ENCODE measurements at places on chromosomes 11 and 22.
A peak's percentile ranks its signal among the peaks of the same experiment; 100 is the strongest.

- peak; percentile 53 for DNase-seq
These were observed 14.6 kb upstream of the NAP1L4 start for GRCh38 chr11:3006505-3007260.

- DNase-seq: no peak
These were observed 103.2 kb downstream of the ZBTB16 start for GRCh38 chr11:114162719-114163123.

DNA sequence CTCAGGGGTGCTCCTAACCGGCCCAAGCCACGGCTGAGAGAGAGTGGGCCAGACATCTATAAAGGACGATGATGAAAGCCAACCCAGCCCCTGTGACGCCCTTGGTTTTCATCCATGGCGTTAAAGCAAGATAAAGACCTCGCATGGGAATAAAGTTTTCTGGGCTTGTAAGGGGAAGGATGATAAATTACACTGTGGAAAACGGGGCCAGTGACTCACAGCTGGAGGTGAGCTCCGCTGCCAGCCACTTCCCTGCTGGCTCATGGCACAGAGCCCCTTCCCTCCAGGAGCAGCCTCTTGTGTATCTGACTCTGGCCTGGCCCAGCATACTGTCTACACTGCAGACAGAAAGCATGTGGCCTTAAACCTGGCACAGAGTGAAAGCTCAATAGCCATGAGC, 503.2 kb upstream of the B3GAT1 start:
- no peak for DNase-seq

DNA sequence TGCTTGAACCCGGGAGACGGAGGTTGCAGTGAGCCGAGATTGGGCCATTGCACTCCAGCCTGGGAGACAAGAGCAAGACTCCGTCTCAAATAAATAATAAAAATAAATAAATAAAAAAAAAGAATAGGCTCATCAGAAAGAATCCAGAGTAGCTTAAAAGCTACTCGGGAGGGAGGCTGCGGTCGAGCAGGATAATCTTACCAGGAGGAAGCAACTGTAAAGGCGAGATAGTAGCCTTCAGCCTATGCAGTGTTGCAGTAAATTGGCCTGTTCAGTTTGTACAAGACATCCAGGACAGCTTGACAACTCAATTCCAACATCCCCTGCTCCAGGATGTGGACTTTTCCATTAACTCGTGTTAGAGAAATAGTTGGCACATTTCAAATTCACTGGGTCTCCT, 1164.7 kb downstream of the LRRC4C start:
- no peak for DNase-seq

DNA sequence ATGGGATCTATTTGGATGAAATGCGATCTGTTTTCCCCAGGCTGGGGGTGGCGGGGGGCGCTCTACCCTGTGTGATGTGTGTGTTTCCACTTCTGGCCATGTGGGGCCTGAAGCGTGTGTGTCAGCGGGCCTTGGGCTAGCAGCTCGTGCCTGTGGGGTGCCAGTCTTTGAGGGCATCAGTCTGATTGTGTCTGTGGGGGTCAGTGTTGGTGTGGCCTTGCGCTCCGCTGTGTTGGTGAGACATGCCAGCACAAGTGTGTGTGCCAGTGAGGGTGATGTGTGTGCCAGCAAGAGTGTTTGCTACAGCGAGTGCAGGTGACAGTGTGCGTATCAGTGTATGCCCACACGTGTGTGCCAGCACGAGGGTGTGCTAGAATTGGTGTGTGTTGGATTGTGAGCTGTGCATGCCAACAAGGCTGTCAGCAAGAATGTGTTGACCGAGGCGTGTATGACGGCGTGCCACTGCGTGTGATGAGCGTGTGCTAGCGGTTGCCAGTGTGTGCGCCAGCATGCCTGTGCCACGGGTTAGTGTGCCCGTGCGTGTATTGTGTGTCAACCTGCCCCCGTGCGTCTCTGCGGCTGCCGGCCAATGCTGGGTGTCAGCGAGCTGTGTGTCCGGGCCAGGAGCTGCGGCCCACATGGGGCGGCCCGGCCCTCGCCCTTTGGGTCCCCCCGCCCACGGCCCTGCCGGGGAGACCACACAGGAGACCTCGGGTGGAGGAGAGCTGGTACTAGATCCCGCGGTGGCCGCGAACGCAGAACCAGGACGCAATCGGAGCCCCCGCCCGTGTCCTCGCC, 519 bp downstream of the ARRB1 start:
- no peak for DNase-seq

DNA sequence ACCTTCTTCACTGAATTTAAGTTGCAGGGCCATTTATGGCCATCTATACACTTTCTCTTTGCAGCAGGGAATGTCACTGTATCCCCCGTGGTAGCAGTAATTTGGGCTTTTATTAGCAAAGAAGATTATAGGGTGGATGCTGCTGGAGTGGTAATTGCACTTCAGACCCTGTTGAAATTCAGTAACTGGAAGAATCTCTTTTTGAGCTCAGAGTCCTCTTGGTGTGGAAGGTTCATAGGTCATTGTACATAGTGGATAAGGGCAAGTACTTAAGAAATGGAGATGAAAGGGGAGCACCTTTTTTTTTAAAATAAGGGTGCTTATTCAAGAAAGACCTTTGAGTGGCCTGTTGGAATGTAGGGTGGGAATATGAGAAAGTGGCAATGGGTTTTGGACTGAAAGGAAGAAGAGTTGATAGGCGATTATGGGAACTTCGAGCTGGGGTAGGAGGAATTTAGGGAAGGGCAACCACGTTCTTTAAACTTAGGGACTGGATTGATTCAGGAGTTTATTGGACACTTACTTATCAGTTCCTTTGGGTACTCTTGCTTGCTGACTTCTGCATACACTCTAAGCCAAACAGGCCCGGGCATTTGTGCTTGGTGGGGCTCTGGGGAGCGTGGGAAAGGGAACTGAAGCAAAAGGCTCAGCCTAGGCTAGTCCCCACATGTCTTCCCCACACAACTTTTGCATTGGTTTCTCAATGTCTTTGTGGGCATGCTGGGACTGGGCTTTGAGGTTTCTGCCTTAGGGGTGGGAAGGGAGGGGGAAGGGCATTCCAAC, 26.5 kb downstream of the CTNND1 start:
- no peak for DNase-seq

DNA sequence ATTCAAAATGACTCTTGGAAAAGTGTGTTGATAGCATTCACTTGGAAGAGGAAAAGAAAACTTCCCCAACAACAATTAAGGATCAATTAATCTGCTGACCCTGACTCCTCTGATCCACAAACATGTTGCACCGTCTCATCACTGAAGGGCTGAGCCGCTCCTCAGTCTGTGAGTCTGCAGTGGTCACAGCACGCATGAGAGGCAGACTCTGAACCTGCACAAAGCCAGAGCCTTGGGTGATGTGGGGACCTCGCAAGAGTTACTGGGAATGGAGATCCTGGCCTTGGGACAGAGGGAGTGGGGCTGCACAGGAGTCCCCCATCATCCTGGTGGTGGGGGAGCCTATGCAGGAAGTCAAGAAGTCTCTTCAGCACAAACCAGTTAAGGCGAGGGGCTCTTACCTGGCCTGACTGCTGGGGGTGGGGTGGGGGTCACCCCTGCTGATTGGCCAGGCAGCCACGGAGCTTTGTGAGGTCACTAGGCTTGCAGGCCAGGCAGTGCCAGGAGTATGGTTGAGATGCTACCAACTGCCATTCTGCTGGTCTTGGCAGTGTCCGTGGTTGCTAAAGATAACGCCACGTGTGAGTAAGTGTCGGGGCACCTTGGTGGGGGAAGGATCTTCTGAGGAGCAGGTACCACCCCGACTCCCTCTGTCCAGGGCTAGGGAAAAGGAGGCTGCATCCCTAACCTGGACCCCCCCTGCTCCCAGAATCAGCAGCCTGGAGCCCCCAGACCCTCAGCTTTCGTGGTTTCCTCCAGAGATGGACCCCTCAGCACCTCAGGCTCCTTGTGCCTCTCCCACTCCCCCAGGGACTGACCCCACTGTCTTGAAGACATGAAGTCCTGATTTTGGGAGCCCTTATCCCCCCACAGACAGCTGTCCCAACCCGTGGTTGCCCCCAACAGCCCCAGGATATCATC, at the start of gene ACR:
TSS of gene ACR (plus strand) at position 477 of the 921 bp plus-strand sequence. CDS start at position 509, 32 bp downstream.
- DNase-seq: no peak

DNA sequence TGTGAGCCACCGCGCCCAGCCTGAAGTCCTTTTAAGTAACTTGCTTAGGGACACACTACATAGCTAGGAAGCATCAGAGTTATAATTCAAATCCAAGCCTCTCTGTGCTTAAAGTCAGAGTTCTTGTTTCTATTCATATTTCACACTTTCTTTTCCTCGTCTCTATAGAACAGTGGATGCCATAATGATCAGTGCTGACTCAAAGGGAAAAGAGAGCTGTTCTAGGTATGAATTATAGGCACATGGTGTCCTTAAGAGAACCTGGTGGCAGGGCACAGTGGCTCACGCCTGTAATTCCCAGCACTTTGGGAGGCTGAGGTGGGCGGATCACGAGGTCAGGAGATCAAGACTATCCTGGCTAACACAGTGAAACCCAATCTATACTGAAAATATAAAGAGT, 400.2 kb upstream of the DDI1 start:
- DNase-seq: no peak

DNA sequence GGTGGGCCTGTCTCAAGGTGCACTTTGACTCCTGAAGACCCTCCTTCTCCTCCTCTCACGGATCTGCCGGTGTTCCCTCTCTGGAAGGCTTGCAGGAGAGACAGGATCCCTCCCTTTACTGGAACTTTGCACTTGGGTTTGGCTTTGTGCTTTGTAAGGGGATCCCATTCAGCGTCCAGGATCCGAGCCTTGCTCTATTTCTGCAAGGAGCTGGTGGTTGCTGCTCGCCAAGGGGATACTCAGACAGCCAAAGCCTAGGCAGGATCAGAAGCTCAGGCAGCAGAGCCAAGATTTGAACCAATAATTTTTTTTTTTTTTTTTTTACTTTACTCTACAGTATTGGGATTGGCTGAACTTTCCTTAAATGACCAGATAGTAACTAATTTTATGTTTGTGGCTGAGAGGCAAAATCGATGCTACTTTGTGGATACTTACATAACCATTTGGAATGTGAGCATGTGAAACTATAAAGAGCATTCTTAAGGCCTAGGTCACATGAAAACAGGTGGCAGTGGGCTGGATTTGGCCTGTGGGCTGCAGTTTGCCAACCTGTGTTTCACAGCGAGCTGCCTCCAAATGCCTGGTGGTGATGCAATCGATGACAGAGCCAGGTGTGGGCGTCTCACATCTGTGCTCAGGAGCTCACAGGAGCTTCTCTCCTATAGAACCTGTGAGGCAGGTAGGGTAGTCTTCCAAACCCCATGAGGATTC, 25.2 kb downstream of the BCR start:
- DNase-seq: no peak

DNA sequence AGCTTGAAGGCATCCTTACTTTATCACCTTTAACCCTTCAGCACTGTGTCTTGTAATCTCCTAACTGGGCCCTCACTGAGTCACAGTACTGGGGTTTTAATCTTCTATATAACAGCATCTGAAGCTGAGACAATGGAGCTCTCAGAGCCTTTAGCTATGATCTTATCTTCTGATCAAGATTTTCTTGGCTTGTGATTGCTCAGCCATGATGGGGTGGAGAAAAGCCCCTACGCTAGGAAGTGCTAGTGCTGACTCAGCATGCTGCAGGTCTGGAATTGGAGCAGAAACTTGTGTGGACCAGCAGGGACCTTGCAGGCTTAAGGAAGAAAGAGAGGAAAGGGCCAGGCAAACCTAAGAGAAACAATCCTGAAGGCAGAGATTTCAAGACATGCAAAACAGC, 71.7 kb upstream of the EED start:
- no peak for DNase-seq

GRCh38 chr11:75193711-75194110, 42.8 kb downstream of the SLCO2B1 start:
- DNase-seq: no peak

DNA sequence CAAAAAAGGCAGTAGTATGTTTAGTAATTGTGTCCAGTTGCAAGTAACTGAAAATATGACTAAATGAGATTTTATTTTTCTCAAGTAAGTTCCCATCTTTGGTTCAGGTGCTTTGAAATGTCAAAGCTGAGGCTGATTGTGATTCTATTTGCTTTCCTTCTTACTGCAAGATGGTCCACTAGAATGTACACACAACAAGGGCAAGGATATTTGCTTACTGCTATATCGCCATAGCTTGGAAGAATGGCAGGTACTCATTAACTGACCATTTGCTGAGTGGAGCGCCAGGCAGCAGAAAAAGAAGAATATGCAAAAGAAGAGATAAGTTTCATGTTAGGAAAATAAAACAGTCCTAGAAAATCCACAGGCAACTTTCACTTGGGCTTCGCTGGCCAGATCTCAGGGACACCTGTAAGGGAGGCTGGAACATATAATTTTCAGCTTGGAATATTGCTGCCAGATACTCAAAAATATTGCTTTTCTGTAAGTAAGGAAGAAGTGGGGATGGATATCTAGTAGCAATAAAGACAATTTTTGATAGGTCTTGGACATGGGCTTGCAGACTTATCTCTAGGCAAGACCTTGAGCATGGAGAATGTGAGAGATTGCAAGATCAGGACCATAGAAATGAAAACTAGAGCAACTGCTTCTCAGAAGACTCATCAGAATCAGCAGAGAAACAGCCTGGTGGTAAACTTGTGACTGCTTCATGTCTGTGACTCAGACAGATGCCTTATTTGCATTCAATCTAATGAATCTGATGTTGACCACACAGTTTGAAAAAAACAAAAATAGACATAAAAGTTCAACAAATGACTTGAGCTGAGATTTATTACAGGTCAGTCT, 44.8 kb upstream of the OR9Q1 start:
- DNase-seq: no peak

DNA sequence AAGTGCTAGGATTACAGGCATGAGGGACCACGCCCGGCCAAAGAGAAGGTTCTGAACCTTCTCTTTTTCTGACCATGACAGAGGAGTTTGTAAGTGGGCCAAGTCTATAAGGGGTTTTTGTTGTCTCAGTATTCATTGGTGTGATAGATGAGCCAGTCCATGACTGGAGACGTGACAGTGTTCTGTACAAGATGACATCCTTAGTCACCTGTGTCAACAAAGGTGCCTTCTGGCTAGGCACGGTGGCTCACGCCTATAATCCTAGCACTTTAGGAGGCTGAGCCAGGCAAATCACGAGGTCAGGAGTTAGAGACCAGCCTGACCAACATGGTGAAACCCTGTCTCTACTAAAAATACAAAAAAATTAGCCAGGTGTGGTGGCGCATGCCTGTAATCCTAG, 4.2 kb upstream of the KLHL22 start:
- no peak for DNase-seq

Measured in stimulated activated CD8-positive, alpha-beta memory T cell treated with anti-CD3 and anti-CD28 coated beads, Interleukin-2, amount 100 ng/mL, for 1 hour (primary cell).